NCI-H2227 treated with DMSO at 0.1 percent for 48 hours (cell line): ENCODE measurements at places on chromosomes 1 and 21.

GRCh38 chr1:9145021-9145668 is 16.2 kb upstream of the GPR157 start:
- DNase-seq, result no peak

- DNase-seq, result peak; percentile 56
Measured at GRCh38 chr1:27045973-27046558, 33.4 kb upstream of the TENT5B start.

- DNase-seq, result no peak
Measured at GRCh38 chr1:30725450-30726095, 2.2 kb upstream of the MATN1 start.

DNA sequence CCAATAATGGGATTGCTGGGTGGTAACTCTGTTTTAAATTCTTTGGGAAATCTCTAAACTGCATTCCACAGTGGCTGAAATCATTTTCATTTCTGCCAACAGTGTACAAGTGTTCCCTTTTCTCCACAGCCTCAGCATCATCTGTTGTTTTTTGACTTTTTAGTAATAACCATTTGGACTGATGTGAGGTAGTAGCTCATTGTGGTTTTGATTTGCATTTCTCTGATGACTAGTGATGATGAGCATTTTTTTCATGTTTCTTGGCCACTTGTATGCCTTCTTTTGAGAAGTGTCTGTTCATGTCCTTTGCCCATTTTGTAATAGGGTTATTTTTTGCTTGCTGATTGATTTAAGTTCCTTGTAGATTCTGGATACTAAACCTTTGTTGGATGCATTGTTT is 131.9 kb upstream of the B3GALT2 start:
- no peak for DNase-seq

DNA sequence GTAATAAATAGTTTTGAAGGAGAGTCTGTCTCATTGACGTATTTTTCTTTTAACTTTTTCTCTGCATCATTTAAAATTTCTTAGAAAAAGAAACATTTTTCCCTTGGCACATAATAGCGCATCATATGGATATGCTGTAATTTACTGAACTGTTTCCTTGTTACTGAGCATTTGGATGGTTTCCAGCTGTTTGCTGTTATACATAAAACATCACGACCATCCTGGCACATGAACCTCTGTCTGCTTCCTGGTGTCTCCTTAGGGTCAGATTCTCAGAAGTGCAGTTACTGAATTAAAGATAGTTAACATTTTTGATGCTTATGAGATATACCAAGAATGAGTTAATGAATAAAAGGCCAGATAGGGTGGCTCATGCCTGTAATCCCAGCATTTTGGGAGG is 67.2 kb downstream of the BACE2 start:
- no peak for DNase-seq

- peak; percentile 33 for DNase-seq
Measured at GRCh38 chr1:118247593-118247992, 62.6 kb upstream of the SPAG17 start.

DNA sequence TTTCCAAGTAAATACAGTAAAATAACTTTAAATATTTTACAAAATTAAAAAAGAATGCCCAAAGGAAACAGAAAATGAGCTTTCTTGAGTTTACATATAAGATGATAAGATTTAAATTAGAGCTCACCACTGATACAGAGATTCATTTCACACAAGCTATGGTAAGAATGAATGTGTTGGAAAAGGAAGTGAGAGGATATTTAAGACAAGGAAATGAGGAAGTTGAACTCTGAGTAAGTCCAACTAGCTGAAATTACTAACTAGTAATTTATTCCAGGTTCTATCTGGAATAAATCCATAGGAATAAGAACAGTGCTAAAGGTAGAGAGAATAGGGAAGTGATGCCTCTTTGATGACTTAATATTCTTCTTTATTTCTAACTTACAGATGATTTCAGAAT is 42.4 kb downstream of the FNBP1L start:
- DNase-seq, result no peak

- DNase-seq, result no peak
Measured at GRCh38 chr1:94026619-94027380, 94.1 kb downstream of the ABCA4 start.

DNA sequence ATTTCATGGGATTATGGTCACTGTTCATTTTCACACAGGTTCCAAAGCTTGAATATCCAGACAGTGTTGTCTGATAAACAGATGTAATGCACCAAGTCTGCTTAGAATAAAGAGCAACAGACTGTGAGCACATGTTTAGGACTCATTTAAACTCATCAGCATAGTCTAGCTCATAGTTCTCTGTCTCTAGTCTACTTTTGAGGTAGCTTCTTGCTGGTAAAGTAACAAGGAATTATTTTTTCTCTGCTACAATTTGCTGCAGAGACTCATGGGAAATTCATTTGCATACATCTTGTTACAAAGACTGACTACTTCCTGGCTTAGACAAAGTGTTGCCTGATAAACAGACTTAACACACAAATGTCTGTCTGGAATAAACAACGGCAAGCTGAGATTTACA is 187.2 kb downstream of the NFIA start:
- no peak for DNase-seq

- DNase-seq, result no peak
Measured at GRCh38 chr1:8363767-8364301, 45.9 kb downstream of the SLC45A1 start.

- no peak for DNase-seq
Measured at GRCh38 chr1:50246869-50247268, 138.1 kb downstream of the ELAVL4 start.

DNA sequence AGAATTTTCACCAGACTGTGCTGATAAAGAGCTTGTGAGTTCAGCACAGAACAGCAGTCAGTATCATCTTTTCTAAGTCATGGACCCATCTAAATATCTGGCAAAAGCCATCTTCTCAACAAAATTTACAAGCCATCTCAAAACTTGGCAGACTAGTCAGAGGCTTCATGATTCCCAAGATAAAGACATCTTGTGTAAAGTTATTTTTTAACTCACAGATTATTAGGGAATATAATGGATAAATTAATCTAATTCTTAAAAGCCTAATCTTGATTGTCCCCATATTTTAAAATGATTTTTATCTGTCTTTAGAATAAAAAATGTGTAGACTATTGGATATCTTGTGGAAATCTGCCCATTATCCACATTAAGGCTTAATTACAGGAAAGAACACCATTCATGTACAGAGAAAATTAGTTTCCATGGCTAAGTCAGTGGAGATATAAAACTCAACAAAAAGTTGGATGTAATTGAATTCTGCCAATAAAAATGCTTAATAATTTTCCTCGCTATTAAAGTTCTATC is 159.8 kb downstream of the ZP4 start:
- no peak for DNase-seq

DNA sequence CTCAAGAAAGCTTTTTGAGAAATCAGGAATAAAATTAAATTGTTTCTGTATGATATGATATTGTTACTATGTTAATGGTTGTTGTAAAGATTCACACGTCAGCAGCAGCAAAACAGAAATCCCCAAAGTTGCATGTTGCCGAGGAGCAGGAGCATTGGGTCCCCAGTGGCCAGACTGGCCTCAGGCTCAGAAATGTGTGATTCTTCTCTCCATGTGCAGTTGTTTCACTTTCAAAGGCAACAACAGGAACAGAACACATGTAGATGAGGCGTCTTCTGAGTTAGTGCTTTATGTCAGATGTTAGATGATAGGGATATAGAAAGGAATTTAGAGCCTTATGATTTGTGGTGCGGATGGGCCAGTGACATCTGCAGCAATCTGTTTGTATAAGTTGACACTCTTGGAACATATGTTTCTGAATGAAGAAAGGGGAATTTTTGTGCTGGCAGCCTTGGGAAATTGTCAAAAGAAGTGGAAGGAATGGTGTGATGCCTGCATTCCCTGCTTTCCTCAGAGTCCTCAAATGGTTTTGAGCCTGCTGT is 2.1 kb upstream of the TTLL7 start:
- no peak for DNase-seq

- DNase-seq, result no peak
Measured at GRCh38 chr1:22803833-22804232, 93.2 kb downstream of the EPHB2 start.

DNA sequence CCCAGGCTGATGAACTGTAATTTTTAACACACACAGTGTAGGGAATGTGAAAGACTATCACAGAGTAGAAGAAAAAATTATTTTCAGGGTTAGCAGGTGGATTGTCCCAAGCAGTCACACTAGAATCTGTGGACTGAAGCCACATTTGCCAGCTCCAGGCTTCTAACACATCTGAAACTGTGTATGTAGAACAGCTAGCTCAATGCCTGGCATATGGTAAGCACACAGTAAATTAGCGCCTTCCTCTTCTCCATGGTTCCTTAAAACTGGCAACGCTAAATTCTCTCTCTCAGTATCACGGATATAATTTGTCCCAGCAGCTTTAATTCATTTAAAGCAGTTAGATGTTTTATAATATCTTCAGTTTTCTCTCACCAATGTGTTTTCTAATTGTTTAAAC is 2.4 kb upstream of the NUDT17 start:
- no peak for DNase-seq

- DNase-seq, result no peak
Measured at GRCh38 chr1:46535063-46535462, 16.4 kb downstream of the KNCN start.

GRCh38 chr21:9837946-9838737 is 683.2 kb upstream of the TPTE start:
- DNase-seq, result peak; percentile 8

DNA sequence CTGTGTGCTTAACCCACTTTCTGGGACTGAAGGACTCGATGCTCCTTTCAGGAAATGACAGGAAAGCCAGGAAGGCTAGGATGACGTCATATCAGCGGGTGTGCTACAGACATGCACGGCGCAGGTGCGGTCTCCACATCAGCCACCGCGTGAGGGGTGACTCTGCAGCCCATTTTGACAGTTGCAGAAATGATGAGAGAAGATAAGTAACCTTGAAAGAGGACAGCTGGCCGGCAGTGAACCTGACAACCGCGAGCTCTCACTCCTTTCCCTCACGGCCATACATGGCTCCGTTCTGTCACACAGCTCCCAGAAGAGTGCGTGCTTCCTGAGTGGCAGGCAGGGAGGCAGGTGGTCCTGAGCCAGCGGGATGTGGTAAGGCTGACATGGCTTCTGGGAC is 1.7 kb upstream of the KRTAP10-5 start:
- peak; percentile 54 for DNase-seq

- no peak for DNase-seq
Measured at GRCh38 chr1:45442272-45442671, 48.7 kb downstream of the TESK2 start.

DNA sequence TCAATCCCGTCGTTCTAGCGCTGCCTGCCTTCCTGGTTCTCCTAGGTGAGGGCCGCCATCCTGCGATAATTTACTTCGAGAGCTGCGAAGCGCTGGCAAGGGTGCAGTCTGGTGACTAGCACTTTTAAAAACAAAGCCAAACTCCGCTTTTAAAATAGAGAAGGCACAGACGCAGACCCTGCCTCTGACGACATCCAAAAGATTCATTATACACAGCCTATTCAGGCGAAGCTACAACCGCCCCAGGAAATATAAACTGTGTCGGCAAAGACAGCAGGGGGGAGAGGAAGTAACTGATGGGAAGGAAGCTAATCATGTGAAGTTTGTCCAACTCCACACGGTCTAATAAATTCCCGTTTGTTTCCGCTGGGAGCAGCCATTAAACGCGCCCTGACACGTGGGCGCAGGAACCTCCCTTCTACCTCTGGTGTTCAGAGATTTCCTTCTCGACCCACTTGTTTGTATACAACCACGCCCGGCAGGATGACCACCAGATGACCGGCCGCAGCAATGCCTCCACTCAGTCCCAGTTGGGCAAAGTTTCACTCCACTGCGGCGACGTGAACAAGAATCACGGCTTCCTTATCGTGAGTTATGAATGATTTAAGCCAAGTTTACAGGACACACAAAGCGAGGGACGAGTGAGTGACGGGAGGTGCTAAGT is 1.3 kb downstream of the GNG12 start:
- peak; percentile 48 for DNase-seq

DNA sequence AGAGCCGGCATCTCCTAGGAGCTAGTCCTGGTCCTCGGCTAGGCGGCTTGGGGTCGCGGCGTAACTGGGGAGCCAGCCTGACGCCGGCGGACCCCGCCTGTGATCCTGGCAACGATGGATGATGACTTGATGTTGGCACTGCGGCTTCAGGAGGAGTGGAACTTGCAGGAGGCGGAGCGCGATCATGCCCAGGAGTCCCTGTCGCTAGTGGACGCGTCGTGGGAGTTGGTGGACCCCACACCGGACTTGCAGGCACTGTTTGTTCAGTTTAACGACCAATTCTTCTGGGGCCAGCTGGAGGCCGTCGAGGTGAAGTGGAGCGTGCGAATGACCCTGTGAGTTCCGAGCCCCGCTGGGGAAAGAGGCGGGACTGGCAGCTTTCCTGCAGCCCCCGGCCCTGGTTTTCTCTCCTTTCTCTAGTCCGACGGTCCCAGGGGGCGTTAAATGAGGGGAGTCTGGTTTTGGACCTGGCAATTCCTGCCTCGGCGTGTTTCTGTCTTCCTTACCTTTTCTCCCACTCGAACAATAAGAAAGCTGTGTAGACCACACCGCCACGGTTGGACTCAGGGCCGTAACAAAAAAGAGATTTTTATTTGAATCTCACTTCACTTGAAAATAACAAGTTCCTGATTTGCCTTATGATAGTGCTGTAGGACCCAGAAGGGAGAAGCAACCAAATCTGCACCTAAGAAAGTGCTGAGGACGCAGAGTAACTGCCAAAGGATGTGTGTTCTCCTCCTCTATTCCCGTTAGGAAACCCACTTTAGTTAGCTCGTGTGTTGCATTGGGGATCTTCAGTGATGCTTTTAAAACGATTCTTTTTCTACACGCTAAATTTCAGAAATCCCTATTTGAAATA is at the start of gene SPRTN:
Gene SPRTN, plus strand, starts transcription at position 24 of the 859 bp plus-strand sequence. Its CDS starts 91 bp downstream, at position 115.
- peak; percentile 20 for DNase-seq

DNA sequence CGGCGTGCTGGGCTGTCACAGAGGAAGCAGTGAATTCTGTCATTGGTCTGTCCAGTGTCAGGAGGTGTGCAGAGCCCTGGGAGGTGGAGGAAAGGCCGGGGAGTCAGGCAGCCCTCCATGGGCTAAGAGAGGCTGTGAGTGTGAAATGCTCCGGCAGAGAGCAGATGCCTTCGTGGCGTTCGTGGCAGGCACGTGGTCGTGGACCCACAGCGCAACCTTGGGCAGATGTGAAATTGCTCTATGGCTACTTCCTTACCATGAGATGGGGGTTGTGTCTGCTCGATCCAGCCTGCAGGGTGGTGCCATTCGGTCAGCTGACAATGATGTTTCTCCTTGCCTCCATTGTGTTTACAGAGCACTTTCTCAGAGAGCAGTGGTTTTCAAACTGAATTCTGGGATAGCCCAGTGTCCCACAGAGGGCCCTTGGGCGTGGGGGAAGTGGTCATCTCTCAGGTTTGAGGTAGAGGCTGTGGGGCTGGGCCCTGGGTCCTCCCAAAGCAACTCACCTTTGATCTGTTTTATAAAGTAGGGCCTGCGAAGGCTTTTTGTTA is 27.9 kb downstream of the TNFRSF1B start:
- DNase-seq, result no peak

GRCh38 chr1:55318116-55318817 is 103.1 kb upstream of the USP24 start:
- no peak for DNase-seq

GRCh38 chr1:21952786-21953520 is 15.8 kb upstream of the HSPG2 start:
- no peak for DNase-seq

DNA sequence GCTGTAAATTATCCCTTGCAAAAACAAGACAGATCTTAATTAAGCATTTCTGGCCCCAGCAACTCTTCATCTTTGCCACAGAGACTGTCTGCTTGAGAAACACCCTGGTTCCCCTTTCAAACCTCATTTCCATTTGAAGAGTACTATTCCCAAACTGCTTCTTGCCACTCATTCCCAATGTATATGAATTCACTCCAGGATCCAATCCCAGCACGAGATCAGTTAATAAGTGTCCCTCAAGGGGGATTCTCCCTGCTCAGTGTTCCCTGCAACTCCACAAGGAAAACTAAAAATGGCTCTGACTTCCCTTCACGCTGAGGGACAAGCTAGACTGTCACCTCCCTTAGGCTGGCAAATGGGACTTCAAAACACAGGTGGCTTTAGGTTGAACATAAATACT is 173.2 kb downstream of the SIPA1L2 start:
- no peak for DNase-seq
